Cardiac septum (tissue), 1 donor: ENCODE measurements at places on chromosomes 16 and 17.

- peak; percentile 41 for DNase-seq
Observed at GRCh38 chr17:35793257-35793656, 2.2 kb downstream of the MMP28 start.

GRCh38 chr17:67400193-67400592, 23.1 kb downstream of the PITPNC1 start:
- no peak for DNase-seq

GRCh38 chr17:79609673-79610645, 892 bp downstream of the RBFOX3 start:
- DNase-seq = no peak

DNA sequence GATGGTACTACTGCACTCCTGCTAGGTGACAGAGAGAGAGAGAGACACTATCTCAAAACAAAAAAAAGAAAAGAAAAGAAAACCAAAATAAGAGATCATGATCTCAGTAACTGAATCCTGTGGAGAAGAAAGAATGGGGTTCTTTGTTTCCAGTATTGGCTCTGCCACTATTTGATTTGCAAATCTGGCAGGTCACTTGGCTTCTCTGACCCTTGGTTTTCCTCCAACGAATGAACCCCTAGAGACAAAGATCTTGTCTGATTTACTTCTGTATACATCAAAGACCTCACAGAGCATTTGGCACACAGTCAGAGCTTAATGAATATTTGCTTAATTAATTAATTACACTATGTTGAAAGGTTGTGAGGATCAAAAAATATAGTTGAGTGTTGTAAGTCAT, 47.9 kb upstream of the NLK start:
- DNase-seq = no peak

- no peak for DNase-seq
Observed at GRCh38 chr17:45262516-45263476, 902 bp upstream of the SPATA32 start.

GRCh38 chr16:77165006-77165405, 26.0 kb upstream of the MON1B start:
- DNase-seq = no peak

- peak; percentile 82 for DNase-seq
Observed at GRCh38 chr17:37488607-37489196, 989 bp upstream of the DUSP14 start.

GRCh38 chr16:88306860-88307545, 75.8 kb upstream of the ZNF469 start:
- DNase-seq = no peak

GRCh38 chr17:11638700-11639265, 40.5 kb downstream of the DNAH9 start:
- DNase-seq = no peak

DNA sequence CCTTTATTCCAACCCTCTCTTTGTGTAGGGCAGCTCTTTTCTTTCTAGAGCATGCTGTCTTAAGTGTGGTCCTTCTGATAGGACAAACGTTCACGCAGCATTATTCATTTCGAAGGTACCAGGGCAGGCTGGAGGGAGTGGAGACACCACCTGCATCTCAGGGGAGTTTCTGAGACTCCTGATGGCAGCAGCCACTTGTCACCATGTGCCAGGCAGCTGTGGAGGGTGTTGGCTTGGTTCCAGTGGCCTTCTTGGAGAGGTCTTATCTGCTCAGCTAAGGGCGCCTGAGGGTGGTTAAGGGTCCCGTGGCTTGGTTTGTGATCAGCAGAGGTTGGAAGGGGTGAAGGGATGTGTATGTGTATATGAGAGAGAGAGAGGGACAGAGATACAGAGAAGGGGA, 257.1 kb upstream of the EEF2KMT start:
- no peak for DNase-seq

DNA sequence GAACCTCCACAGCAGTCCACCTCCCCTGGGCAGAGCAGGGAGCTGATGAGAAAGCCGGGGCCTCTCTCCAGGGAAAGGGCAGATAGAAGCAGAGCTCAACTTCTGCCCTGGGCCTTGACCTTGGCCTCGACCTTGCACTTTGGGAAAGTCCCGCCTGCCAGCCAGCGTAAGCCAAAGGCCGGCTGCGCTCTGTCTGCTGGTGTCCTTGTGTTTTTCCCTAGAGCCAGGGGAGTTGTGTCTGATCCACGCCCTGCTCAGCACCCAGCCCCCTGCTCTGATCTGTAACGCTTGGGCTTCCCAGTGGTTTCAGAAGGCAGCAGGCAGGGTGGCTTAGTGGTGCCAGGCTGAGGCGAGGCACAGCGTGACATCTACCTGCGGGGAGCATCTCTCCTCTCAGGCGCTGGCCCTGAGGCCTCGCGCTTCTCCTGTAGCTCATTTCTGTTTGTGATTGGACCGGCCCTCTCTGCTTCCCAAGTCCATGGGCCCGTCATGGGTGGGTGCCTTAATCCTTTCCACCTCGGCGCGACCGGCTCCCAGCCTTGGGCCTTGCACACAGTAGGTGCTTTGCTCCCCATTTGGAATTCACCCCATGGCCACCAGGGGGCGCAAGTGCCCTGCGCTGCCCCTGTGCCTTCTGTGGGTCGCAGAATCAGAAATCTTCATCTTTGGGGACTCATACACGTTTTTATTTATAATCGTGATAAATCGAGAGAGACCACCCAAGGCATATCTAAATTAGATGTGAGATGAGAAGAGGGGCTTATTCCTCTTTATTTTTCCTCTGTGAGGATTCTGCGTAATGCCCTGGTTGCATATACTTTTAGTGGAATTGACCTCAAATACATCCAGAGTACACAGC, 24.2 kb downstream of the SGSH start:
- no peak for DNase-seq

DNA sequence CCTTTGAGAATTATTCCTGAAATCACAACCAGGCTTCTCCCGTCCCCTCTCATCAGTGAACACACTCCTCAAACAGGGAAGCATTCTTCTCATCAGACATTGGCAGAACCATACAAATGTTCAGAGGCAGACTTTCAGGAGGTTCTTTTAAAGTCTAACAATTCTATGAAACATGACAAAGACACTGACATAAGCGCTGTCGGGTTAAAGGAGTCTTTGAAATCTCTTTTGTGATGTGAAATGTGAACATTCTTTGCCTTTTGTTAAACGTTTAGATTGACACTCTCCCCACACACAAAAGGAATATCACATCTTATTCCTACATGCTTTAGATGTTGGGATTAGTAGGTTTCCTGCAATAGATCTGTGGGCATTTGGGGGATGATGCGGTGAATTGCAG, 63.9 kb downstream of the NETO2 start:
- no peak for DNase-seq

DNA sequence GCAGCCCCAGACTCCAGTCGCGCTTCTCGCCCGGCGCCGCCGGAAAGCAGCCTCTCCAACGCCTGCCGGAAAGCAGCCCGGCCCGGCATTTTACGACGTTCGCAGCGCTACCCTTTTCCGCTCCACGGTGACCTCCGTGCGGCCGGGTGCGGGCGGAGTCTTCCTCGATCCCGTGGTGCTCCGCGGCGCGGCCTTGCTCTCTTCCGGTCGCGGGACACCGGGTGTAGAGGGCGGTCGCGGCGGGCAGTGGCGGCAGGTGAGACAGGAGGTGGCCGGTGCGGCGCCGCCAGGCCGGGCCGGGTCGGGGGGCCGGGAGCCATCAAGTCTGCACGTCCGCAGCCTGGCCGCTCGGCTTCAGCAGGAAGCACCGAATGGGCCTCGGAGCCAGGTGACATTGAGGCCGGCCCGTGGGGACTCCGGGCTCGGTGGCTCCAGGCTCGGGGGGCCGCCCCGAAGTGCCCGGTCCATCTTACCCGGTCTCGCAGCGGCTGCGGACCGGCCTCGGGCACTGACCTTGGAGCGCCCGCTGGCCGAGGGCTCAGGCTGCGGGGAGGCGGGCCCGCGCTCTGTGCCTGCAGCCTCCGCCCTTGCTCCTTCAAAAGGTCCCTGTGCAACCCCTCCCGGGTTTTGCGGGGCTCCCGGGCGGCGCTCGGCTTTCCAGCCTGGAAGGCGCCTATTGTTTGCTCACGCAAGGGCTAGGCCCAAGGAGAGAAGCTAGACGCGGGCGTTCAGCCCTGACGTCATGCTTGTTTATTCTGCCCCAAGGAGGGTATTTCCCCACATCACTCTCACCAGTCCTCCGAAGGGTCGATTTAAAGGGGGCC, at the start of the genes COX4I1 and EMC8:
COX4I1 (plus strand) TSS at position 199 of the 824 bp plus-strand sequence. CDS start 1,511 bp downstream, outside the sequence.
EMC8 (minus strand) TSS at position 48 of the 824 bp plus-strand sequence. CDS start 249 bp downstream, outside the sequence.
- peak; percentile 98 for DNase-seq

GRCh38 chr16:2033057-2033908, 6.6 kb downstream of the NHERF2 start:
- no peak for DNase-seq

DNA sequence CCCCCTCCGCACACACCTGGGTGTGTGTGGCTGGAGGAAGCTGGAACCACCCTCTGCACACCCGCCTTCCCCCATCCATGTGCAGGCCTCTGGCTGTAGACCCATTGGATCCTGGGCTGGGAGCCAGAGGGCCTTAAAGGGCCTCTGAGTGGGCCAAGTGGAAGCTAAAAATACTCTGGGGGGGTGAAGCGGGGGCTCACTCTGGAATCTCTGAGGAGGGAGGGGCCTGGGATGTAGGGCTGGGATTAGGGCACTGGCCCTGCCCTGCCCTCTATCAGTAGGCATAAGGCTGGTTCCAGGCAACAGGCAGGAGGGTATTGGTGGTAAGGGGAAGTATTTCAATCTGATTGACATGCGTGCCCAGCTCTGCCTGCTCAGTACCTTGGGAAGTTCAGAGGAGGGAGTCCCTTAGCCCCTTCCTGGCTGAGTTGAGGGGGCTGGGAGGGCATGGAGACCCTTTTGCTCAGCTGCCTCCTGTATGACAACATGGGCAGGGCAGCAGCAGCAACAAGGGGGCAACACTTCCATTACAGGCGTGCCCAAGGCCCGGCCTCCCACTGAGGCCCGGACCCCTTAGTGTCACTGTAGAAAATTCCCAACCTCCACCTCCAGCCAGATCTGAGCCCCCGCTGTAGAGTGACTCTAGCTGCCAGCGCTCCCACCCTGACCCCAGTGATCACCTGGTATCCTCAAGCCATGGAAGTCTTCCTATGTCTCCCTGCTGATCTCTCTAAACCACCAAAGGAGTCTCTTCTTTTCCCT, 5.2 kb downstream of the ITGA3 start:
- peak; percentile 92 for DNase-seq

GRCh38 chr16:51149721-51150164, 1.3 kb downstream of the SALL1 start:
- peak; percentile 27 for DNase-seq

GRCh38 chr17:57966875-57967274, 11.7 kb upstream of the CUEDC1 start:
- no peak for DNase-seq

- DNase-seq = no peak
Observed at GRCh38 chr17:60328679-60329078, 63.3 kb downstream of the USP32 start.

DNA sequence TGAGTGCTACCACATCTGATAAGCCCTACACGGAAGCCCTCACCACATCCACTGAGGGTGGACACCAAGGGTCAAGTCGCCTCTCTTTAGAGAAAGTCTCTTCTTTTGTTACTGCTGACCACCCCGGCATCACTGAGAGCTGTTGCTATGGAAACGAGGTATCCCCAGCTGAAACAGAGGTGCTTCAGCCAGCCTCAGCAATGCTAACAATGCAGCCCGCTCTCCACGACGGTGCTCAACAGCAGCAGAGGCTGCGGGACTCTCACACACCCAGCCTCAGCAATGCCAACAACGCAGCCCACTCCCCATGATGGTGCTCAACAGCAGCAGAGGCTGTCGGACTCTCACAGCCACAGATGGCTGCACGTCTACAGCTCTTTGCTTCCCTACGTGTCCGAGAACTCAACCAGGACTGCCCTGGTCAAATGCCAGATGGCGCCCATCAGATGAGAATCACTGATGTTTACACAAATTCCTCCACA, 41.4 kb downstream of the VPS53 start:
- no peak for DNase-seq
